Glutamatergic neuron (in vitro differentiated cells): ENCODE measurements at places on chromosomes 13 and 19. TPM values are rescaled to one million over a fixed set of nuclear protein-coding genes. Genes with fewer than 3 reads are reported as not detected.
A peak's percentile ranks its signal among the peaks of the same experiment; 100 is the strongest.

DNA sequence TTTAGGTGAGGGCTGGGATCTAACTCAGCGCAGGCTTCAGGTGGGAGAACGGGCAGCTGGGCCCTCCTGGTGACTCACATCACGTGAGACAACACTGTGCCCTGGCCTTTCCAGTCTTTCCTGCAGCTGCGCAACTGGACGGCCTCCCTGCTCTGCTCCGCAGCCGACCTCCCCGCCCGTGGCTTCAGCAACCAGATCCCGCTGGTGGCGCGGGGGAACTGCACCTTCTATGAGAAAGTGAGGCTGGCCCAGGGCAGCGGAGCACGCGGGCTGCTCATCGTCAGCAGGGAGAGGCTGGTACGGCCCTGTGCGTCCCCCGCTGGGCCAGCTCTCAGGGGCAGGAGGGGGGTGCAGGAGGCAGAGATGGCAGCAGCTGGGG, 8.8 kb downstream of the SPPL2B start:
- peak; percentile 86 for DNase-seq

Gene ZSWIM9
- total RNA-seq: 6.7 TPM

Gene RFPL4A
- total RNA-seq: not detected

Gene MYH14
- 0.59 TPM for total RNA-seq

Gene ZNF575
- total RNA-seq: 2.0 TPM

GRCh38 chr19:30521937-30522336, 149.8 kb downstream of the ZNF536 start:
- DNase-seq: no peak

DNA sequence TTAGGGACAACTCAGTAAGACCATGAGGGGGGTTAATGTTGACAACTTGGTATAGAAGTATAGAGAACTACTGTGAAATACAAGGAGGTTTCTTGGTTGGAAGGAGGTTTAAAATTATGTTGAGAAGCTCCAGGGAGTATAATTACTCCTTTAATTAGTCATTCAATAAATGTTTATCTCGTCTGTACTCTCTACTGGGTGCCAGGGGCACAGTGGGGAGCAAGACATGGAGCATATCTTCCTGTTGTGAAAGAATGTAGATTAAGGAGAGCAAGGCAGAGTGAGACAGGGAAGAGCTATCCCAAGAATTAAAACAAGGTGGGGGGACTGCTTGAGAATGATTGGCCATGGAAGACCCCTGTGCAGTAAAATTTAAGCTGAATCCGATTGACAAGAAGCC, 33.7 kb upstream of the TDRD3 start:
- no peak for DNase-seq

GRCh38 chr13:47832458-47832972, 168.6 kb downstream of the SUCLA2 start:
- DNase-seq: no peak

- DNase-seq: no peak
These were observed 63.7 kb upstream of the NPAS1 start for GRCh38 chr19:46955813-46956371.

Gene PCDH20
- 0.64 TPM for total RNA-seq

GRCh38 chr19:17680230-17680722, 7.9 kb downstream of the UNC13A start:
- DNase-seq: peak; percentile 70

Gene UNC13A
- total RNA-seq: 79.7 TPM

DNA sequence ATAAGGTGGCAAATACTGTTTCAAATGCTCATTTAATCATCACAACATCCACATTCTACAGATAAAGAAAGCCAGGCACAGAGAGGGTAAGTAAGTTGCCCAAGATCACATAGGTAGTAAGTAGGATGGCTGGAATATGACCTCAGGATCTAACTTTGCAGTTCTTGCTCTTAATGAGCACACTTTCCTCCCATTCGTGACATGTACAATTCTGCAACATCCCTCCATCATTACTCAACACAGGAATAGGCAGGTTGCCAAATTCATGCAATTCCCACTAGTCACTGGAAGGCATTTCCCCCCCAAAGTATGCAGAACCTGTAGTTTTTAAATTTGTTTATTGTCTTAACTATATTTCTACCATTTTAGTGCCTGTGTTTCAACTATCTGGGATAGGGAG, 109.2 kb downstream of the OLFM4 start:
- no peak for DNase-seq

Gene NBEA
- 48.3 TPM for total RNA-seq

Gene PRMT1
- total RNA-seq: 177 TPM

DNA sequence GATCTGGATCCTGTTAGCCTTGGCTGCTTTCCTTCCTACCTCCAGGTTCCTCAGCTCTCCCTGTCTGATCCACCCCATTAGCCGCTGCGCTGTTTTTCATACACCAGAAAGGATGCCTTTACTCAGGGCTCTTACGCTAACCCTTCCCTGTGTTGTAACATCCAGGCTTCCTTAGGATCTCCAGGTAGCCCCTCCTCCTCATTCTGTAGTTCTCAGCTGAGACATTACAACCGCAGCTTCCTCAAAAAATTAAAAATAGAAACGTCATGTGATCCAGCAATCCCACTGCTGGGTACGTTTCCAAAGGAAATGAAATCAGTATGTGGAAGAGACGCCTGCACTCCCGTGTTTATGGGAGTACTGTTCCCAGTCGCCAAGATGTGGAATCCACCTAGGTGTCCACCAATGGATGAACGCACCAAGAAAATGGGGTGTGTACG, 18.4 kb upstream of the MYADM start:
- DNase-seq: no peak

- peak; percentile 98 for DNase-seq
These were observed at the start of gene ZNF440 for GRCh38 chr19:11814029-11814699. Gene ZNF440 (plus strand): TSS chr19:11814273. CDS start chr19:11814448, 175 bp downstream.

DNA sequence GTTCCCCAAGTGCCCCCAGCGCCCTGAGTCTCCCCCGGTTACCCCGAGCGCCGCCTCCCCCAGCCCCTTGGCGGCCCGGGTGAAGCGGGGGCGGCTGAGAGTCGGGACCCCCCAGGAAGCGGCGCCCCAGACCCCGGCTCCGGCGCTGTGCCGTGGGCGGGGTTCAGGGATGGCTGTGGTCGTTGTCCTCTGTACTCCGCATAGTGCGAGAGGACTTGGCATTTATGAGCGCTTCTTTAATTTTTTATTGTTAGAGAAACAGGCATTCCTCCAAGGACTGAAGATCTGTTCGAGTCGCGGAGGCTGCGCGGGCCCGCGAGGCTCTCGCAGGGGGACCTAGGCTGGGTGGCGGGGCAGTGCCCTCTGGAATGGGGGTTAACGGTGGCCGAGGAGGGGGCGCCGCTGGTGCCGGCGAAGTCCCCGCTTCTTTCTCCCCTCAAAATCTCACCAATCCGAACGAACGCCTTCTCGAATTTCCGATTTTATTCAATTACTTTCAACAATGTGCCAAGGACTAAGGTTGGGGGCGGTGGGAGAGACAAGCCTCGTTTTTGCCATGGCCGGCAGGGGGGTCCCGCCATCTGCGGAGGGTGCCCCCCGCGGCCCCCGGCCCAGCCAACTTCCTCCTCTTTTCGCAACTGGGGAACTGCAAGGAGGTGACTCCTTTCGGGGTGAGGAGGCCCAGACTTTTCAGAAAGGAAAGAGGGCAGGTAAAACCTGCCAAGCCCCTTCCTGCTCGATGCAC, 596 bp upstream of the GJB2 start:
- DNase-seq: no peak

Gene ZNF468
- total RNA-seq: 44.6 TPM

DNA sequence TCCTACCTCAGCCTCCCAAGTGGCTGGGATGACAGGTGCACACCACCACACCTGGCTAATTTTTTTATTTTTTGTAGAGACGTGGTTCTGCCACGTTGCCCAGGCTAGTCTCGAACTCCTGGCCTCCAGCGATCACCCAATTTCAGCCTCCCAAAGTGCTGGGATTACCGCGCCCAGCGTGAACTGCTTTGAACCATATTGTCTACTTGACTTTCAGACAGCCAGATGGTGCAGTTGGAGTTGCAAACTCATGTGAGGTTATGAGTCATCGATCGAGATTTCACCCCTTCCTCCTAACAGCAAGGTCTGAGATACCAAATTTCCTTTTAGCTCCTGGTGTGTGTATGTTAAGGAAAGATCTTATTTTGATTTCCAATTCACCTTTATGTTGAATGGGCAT, 2.7 kb downstream of the SLC27A1 start:
- DNase-seq: no peak

GRCh38 chr19:38538386-38538785, 79.4 kb downstream of the MAP4K1 start:
- no peak for DNase-seq

- DNase-seq: no peak
These were observed 863.3 kb downstream of the UQCRFS1 start for GRCh38 chr19:28349604-28350003.

- no peak for DNase-seq
These were observed 136.2 kb downstream of the FLT1 start for GRCh38 chr13:28358708-28359107.

- DNase-seq: no peak
These were observed 1.6 kb downstream of the PKN1 start for GRCh38 chr19:14434543-14435319.

- DNase-seq: no peak
These were observed 15.5 kb upstream of the RASA3 start for GRCh38 chr13:114147803-114148520.

DNA sequence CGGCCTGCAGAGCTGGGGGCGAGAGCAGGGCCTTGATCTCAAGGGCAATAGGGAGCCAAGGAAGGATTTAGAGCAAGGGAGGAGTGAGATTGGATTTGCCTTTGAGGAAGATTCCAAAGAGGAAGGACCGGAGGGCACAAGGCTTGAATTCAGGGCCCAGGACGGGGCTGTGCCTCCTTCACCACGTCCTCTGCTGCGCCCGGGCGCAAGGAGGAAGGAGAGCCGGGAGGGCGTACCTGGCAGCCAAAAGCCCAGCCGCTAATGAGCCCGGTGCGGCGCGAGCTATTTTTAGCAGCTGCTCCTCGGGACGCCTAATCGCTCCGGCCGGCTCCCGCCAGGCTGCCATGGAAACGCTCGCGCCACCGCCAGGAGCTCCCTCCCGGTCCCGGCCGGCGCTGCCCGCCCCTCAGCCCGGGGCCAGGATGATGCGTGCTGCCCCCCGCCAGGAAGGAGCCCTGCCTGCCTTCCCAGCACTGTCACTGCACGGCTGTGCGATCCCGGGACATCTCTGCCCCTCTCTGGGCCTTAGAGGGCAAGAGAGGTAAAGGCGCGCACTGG, 31.3 kb downstream of the TINCR start:
- DNase-seq: peak; percentile 84

DNA sequence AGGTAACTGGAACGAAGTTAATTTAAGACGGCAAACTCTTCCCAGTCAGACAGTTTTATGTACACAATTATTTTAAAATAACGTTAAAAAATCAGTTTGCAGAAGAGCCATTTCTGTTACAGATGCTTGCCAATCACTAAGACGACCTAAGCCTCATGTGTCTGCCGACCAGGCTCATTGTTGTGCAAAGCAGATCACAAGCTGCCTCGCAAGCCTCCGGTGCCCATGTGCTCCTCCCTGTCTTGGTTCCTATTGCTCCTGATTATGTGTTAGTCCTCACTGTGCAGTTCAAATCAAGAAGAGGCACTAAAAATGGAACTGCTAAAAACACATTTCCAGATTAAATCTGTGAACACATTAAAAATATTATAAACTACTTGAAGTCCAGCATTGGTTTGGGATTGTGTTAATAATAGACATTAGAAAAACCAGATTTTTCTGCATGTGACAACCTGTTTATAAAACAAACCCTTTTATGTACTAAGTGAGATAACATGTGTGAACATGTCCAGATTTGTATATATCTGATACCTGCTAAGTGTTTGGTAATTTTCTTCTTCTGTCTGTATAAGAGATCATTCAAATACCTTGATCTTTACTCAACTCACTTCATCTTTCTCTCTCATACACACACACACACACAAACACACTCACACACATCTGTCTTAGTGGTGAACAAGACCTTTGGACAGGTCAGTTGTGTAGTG, 81.9 kb upstream of the SLC15A1 start:
- peak; percentile 39 for DNase-seq

DNA sequence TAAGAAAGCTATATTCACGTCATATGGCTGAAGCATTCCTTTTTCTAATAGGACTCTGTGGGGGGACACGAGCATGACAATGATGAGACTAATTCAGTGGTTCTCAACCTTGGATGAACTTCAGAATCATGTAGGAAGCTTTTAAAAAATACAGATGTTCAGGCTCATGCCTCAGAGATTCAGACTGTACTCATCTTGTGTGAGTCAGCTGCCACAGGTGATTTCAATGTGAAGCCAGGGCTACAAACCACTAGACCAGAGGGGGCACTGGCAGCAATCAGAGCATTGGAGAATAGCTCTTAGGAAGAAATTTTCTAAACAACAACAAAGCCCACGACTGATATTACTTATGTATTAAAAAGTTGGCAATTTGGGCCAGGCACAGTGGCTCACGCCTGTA, 91.7 kb downstream of the SERP2 start:
- no peak for DNase-seq

DNA sequence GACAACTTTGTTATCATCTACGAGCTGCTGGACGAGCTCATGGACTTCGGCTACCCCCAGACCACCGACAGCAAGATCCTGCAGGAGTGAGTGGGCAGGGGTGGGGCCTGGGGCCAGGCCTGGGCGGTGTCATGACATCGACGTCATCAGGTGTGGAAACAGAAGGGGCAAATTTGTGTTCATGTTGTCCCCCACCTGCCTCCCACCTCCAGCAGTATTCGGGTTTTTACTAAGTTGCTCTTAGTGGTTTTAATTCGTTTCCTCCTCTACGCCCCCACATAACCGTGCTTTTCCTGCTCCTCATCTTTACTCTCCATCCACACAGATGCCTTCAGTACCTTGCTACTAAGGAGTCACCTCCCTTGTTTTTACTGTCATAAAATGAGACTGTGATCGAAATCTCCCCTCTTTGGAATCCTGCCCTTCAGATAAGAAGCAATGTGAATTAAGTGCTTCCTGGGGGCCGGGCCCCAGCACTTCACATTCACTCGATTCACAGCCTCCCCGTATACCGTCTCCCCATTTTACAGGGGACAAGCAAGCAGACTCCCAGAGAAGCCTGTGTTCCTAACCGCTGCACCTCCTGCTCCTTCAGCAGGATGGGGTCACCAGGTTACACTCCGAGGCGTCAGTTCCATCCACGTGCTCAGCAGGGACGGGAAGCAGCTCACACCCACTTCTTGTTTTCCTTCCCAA, 10.5 kb downstream of the AP1M1 start:
- DNase-seq: no peak

DNA sequence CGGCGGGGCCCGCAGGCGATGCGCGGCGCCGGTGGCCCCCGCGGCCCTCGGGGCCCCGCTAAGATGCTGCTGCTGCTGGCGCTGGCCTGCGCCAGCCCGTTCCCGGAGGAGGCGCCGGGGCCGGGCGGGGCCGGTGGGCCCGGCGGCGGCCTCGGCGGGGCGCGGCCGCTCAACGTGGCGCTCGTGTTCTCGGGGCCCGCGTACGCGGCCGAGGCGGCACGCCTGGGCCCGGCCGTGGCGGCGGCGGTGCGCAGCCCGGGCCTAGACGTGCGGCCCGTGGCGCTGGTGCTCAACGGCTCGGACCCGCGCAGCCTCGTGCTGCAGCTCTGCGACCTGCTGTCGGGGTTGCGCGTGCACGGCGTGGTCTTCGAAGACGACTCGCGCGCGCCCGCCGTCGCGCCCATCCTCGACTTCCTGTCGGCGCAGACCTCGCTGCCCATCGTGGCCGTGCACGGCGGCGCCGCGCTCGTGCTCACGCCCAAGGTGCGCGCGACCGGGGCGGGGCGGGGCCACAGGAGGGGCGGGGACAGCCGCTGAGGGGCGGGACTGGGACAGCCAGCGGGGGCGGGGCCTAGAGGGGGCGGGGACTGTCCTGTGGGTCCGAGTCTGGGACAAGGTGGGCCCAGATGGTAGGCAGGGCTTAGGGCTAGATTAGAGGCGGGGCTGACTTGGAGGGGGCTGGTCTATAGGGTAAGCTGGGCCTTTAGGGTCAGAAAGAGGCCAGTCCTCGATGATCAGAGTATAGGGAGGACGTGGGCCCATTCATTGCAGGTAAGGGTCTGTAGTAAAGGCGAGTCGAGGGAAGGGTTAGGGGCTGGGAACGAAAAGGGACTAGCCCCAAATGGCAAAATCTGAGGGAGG, 5.1 kb downstream of the GRIN2D start:
- DNase-seq: peak; percentile 89
